Stimulated activated CD8-positive, alpha-beta memory T cell treated with anti-CD3 and anti-CD28 coated beads, Interleukin-7, amount 100 ng/mL, for 48 hours (primary cell): ENCODE measurements at places on chromosomes 5 and 9.

- DNase-seq = no peak
Observed at GRCh38 chr5:127228540-127229184, 61.9 kb upstream of the MEGF10 start.

DNA sequence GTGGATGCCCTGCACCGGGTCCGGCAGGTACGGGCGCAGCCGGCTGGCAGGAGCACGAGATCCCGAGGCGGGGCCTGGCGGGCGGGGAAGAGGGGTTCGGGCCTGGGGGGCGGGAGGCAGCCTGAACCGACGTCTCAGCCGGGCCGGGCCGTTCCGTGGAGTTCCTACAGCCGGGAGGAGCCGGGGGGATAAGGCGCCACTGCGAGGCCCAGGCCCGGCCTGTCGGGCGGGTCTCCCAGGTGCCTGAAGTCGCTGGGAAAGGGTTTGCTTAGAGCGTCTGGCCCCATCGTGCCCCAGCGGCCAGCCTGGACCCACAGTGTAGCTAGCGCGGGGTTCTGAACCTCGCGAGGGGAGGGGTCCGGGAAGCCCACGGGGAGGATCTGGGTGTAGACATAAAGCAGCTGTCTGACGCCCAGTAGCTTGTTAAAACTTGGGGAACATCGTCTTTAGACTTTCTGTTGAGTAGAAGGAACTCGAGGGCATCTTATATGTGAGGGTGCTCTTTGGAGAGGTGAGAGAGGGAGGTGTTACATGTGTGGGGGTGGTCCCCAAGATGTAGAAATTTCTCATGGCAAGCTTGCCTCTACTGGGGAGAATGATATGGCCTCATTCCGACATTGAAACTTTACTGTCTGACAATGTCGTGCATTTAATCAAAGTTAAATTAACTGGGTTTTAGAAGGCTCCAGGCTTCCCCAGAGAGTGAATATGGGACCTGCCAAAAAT is 524 bp downstream of the FUBP3 start:
- no peak for DNase-seq

- DNase-seq = no peak
Observed at GRCh38 chr9:27297050-27297449, at the start of gene EQTN. EQTN (minus strand) TSS chr9:27297150; CDS start chr9:27297055, 95 bp downstream.

GRCh38 chr5:170143091-170143490 is 37.4 kb downstream of the FOXI1 start:
- no peak for DNase-seq

DNA sequence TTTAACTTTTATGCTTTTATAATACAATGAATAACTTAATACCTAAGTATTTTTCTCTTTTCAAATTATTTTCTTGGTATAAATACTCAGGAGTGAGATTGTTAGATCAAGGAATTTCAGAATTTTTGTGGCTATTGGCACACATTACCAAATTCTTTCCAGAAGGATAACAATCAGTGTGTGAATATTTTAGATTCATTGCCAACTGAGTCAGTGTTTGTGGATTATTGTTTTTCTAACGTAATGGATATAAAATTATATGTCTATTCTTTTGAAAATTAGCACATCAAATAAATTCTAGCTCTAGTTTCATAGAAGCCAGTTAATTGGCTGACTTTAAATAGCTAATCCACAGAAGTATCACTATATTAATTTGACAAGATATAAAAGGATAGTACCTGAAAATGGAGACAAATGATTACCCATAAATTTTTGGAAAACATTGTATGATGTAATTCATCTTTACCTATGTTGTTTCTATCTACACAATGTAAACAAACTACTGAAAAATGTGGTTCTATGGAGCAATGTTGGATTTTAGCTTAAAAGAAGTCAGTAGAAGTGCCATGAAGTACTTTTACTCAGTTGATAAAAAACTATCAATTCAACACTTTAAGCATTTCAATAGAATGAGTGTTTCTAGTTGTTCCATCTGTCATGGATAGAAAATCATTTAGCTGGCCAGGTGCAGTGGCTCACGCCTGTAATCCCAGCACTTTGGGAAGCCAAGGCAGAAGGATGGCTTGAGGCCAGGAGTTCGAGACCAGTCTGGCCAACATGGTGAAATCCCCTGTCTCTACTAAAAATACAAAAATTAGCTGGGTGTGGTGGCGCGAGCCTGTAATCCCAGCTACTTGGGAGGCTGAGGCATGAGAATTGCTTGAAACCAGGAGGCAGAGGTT is 185.1 kb downstream of the ADAMTSL1 start:
- no peak for DNase-seq

GRCh38 chr5:7202846-7203245 is 193.1 kb upstream of the ADCY2 start:
- no peak for DNase-seq

- no peak for DNase-seq
Observed at GRCh38 chr9:109846776-109847175, 66.8 kb downstream of the PALM2AKAP2 start.

DNA sequence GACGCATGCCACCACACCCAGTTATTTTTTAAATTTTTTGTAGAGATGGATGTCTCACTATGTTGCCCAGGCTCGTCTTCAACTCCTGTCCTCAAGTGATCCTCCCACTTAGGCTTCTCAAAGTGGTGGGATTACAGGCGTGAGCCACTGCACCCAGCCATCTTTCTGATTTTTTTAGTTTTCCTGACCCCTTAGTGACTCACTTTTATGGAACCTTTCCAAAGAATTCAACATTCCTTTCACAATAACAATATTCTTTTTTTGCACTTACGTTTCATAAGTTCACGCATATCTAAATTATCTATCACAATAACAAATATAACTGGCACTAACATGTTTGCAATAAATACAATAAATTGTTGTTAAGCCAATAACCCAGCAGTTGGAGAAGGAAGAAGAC is 8.5 kb downstream of the ELOVL7 start:
- no peak for DNase-seq
